ENCODE measurements at places on chromosomes 1 and 21. TPM values are rescaled to one million over a fixed set of nuclear protein-coding genes. Genes with fewer than 3 reads are reported as not detected.

Gene CIART
- total RNA-seq, result 0.68 TPM

Gene KIF2C
- 140 TPM for total RNA-seq

Gene SEC22B
- total RNA-seq, result 24.9 TPM

Gene NCSTN
- 60.7 TPM for total RNA-seq
